GM12892 (cell line): ENCODE measurements at places on chromosomes 16 and 17.

DNA sequence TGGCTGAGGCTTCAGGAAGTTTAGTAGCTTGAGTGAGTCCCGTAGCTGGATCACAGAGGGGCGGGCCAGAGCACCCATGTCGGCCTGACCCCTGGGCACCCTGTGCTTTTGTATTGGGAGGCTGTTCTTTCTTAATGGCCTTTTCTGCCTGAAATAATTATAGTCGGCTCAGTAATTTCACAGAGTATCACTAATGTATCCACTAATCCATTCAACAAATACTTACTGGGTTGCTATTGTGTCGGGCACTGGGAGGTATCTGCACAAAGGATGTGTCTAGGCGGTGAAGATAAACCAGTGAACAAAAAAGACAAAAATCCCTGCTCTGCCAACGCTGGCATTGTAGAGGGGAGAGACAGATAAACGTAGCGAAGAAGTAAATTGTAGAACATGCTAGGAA is 318.6 kb downstream of the FOXL1 start:
- no peak for DNase-seq

- no peak for DNase-seq
These were observed 52.6 kb downstream of the CCDC57 start for GRCh38 chr17:82160075-82160474.

DNA sequence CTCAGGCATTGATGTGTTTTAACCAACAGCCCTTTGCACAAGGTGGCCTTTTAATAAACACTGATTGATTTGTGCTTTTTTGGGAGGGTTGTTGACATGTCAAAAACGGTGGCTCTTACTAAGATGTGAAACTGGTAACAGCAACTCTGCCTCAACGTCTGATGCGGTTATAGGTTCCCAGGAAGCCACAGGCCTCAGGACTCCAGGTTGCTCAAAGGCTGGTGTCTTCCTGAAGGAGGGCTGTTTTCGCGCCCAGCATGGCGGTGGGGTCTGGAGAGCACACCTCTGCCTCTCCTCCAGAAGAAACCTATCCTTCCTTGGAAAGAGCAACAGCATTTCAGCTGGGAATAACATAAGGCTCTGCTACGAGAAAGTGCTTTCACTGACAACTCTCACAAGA is 187.5 kb downstream of the IRF8 start:
- no peak for DNase-seq

- DNase-seq, result no peak
These were observed 546.0 kb upstream of the PSMD7 start for GRCh38 chr16:73750639-73751038.

DNA sequence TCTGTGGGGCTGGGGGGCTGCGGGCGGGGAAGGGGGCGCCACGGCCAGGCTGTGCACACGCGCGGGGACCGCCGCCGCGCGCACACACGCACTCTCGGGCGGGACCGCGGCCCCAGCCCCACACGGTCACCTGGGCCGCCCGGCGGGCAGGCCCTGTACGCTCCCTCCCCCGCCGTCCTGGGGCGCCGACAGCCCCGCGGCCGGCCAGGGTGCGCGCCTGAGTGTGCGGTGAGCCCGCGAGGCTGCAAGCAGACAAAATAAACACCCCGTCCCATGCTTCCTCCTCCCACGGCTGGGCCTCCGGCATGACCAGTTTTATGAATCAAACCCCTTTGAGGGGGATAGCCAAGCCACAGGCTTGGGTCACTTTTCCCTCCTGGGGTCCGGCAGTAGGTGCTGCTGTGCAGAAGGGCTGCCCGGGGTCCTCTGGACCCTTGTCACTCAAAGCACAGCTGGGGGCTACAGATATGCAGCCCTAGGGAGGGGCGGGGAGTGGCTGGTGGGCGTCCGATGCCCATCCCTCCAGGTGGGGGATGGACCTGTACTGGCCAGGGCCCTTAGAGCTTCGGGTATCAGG is 441 bp downstream of the VASN start:
- no peak for DNase-seq

- no peak for DNase-seq
These were observed 14.7 kb downstream of the RARA start for GRCh38 chr17:40323391-40324381.

- DNase-seq, result no peak
These were observed 10.8 kb downstream of the CRYM start for GRCh38 chr16:21267298-21267697.

DNA sequence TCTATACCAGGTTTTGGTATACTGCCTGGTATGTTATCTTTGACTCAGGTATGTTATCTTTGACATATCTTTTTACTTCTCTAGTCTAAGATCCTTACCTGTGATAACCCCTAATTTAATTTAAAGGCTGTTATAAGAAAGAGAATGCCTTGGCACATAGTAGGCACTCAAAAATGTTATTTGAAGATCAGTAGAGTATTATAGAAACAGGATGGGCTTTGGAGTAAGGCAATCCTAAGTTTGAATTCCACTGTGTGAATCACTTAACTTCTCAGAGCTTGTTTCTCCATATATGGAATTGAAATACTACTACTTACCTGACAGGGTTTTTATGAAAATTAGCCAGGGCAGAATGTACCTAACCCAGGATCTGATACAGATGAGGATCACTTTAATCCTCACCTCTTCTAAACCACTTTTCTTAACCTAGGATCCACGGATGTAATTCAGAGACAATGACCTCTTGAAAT is 1.2 kb downstream of the BRIP1 start:
- no peak for DNase-seq

- no peak for DNase-seq
These were observed 35.7 kb downstream of the TMC6 start for GRCh38 chr17:78092794-78093324.

- no peak for DNase-seq
These were observed 63.5 kb upstream of the MED9 start for GRCh38 chr17:17413215-17413792.

DNA sequence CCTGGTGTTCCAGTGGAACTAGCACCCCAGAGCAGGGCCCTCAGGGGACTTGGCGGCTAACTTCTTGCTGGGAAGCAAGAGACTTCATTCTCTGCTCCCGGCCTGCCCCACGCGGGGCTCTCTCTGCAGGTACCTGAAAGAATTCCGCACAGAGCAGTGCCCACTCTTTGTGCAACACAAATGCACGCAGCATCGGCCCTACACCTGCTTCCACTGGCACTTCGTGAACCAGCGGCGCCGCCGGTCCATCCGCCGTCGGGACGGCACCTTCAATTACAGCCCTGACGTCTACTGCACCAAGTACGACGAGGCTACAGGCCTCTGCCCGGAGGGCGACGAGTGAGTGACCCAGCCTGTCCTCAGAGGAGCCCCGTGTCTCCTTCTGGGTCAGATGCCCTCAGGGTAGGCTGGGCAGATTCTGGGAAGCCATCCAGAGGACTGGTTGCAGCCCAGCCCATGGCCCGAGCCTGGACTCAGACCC is 25.1 kb downstream of the UNK start:
- DNase-seq, result no peak

DNA sequence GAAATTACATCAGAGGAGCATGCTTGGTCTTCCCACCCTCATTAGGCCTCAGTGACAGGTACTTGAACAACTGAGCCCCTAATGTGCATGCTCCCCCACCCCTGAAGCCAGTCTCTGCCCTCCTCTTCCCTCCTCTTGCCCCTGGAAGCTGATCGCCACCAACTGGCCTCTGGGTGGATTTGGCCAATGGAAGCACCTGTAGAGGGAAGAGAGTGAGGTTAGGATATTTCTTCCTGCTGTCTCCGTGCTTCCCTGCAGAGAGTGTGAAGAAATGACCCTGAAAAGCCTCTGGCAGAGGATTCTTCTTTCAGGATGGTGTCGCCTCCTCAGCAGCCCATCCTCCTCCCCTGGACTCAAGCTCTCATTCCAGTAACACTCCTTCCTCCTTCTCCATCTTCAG is 5.9 kb upstream of the CBLN1 start:
- no peak for DNase-seq

GRCh38 chr17:54373970-54374369 is 526.7 kb upstream of the TOM1L1 start:
- DNase-seq, result no peak

DNA sequence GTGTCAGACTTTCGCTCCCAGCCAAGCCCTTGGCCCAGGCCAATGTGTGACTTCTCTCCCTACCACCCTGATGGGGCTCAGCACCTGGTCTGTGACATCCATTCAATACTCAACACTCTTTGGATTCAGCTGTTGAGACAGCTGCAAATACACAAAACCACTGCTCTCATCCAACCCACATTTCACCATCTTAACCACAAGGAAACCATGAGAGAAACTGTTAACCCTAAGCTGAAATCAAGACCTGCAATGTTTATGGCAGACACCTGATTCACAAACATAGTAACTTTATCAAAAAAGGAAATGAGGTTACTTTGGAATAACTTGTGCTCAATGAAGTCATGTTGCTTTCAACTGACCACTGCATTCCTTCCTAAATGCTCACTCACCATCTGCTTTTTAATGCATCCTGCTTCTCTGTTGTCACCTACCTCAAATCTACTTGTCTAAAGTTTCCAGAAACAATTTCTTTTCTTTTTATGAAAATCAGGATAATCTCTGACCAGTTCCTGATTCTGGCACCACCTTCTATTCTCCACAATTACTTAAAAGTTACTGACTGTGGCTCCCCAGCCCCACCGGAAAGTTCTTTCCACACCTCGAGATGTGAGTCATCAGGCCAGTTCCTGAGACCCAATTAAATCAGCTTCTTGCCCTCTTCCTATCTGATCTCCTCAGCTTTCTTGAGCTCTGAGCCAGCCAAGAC is 88.2 kb downstream of the NOG start:
- no peak for DNase-seq

DNA sequence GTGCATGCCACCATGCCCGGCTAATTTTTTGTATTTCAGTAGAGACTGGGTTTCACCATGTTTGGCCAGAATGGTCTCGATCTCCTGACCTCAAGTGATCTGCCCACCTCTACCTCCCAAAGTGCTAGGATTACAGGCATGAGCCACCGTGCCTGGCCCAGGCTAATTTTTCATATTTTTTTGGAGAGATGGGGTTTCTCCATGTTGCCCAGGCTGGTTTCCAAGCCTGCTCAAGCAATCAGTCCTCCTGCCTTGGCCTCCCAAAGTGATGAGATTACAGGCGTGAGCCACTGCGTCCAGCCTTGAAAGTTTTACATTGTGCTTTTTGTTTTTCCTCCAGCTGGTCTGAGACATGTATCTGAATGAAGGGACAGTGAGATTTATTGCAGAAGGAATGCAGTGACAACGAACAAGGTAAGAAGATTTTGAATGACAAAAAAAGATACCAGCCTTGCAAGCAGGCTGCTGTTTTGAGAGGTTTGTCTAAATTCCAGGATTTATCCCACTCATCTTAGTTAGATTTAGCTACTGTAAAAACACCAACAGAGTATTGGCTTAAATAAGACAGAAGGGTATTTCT is 3.4 kb upstream of the ENGASE start:
- DNase-seq, result no peak

DNA sequence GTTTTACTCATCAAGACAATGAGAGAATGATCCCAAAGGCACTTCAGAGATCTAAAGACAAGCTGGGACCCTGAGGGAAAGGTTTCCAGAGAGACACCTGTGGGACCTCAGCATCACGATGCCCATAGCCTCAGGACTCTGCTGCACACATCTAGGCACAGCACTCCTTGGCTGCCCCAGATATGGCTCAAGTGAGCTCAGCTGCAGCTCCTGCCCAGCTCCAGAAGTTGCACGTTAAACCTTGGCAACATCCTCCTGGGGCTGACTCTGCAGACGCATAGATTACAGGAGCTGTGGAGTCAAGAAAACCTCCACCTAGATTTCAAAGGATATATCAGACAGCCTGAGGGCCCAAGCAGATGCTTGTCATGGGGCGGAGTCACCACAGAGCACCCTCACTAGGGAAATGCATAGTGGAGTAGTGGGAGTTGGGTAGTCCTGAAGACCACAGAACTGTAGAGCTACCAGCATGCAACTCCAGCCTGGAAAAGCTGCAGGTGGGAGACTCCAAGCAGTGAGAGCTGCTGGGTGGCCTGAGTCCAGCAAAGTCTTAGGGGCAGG is 582.0 kb downstream of the CDH11 start:
- DNase-seq, result no peak

- DNase-seq, result no peak
These were observed 115.4 kb upstream of the CACNG3 start for GRCh38 chr16:24140730-24141129.

DNA sequence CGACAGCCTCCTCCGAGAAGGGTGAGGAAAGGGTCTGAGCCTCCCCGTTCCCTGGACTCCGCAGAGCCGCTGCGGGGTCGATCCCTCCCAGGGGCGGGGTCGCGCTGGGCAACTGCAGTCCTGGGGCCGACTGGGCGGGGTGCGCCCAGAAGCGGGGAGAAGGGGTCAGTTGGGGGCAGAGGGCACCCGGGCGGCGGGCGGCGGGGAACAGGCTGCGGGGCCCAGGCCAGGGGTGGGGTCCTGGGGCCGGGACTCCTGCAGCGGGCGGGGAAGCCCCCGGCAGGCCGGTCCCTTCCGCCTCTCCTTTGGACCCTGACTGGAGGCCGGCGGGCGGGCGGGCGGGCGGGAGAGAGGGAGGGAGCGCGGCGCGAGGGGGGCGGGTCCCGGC is 352 bp downstream of the GGNBP2 start:
- DNase-seq, result no peak

DNA sequence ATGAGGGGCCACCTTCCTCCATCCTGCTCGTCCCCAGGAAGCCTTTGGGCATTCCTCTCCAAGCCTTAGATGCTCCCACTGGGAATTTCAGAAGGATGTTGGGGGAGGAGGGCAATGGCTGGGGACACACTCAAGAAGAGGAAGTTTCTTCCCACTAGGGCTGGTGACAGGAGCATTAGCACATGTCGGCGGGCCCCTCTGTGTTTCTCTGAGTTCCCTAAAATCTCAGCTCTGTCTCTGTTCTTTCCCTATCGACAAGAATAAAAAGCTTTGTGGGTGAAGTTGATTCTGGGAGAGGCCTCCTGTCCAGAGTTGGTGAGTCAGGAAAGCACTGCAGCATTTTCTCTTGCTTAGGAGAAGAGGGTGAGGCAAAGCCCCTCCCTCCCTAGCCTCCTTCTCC is 19.7 kb upstream of the C17orf107 start:
- no peak for DNase-seq

DNA sequence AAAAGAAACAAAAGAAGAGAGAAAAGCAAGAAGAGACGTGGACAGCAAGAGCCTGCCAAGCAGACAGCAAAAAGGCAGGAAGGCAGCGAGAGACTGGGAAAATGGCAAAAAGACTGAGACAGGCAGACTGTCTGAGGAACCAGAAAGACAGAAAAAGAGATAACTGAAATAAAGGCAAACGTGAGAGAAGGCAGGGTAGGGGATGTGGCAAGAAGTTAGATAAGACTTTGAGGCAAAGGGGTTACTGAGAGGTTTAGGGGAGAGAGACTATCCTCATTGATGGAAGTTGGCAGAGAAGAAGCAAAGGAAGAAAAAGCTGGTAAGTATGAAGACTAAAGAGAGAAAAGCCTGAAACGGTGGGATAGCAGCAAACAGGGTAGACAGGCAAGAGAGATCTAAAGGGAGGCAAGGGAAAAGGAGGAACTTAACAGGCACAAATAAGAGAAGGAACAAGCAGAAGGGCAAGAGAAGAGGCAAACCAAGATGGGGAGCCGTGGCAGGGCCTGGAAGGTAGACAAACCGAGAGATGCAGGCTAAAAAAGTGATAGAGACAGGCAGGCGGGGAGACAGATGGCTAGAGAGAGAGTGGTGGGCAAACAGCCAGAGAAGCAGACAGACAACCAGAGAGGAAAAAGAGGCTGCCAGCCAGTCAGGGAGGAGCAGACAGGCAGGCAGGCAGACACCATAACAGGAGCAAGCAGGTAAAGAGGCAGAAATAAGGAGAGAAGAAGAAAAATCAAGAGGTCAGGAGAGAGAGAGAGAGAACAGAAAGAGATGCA is 7.1 kb upstream of the CHD3 start:
- no peak for DNase-seq

- no peak for DNase-seq
These were observed 150.0 kb downstream of the NPIPB11 start for GRCh38 chr16:29256501-29256981.
